ENCODE measurements at places on chromosomes 16 and 17. TPM values are rescaled to one million over a fixed set of nuclear protein-coding genes. Genes with fewer than 3 reads are reported as not detected.

The KRTAP2-2 gene
- not detected for total RNA-seq

The RNF222 gene
- total RNA-seq = not detected

The MPV17L gene
- total RNA-seq = 0.66 TPM

The CNOT1 gene
- 162 TPM for total RNA-seq

The FBXW10B gene
- total RNA-seq = 0.50 TPM

The CPHXL gene
- total RNA-seq = not detected

The TBC1D3C gene
- total RNA-seq = 1.3 TPM

The XAF1 gene
- total RNA-seq = 57.5 TPM

The MYH8 gene
- not detected for total RNA-seq

The TP53TG3 gene
- not detected for total RNA-seq

The MYO15A gene
- total RNA-seq = 0.77 TPM

The ASGR2 gene
- total RNA-seq = not detected

The SPATA22 gene
- total RNA-seq = 0.17 TPM

The TMC7 gene
- total RNA-seq = 0.51 TPM

The EXOC7 gene
- total RNA-seq = 88.8 TPM

The HAGHL gene
- 14.1 TPM for total RNA-seq

The C17orf50 gene
- not detected for total RNA-seq

The KRTAP9-8 gene
- total RNA-seq = not detected

The CPNE7 gene
- total RNA-seq = 53.0 TPM

The SPNS2 gene
- total RNA-seq = under 0.01 TPM

The CCL17 gene
- total RNA-seq = not detected

The KRTAP1-1 gene
- total RNA-seq = not detected

The MLST8 gene
- 22.3 TPM for total RNA-seq

The ASPHD1 gene
- 5.9 TPM for total RNA-seq

The IRX5 gene
- total RNA-seq = 0.17 TPM

The LPO gene
- not detected for total RNA-seq

The CLEC10A gene
- not detected for total RNA-seq

The ICAM2 gene
- total RNA-seq = 2.6 TPM

The ABCC11 gene
- total RNA-seq = 0.17 TPM

The ITGB3 gene
- total RNA-seq = 13.1 TPM

The TEX14 gene
- total RNA-seq = under 0.01 TPM

The PCTP gene
- total RNA-seq = 16.9 TPM

The KREMEN2 gene
- not detected for total RNA-seq

The TM4SF5 gene
- total RNA-seq = not detected

The PRAC1 gene
- not detected for total RNA-seq

The TCAP gene
- total RNA-seq = 0.26 TPM

The TMEM220 gene
- 4.3 TPM for total RNA-seq

The CCDC200 gene
- total RNA-seq = not detected

The APOBR gene
- total RNA-seq = under 0.01 TPM

The SPN gene
- total RNA-seq = not detected

The KRTAP3-2 gene
- total RNA-seq = not detected

The FOXN1 gene
- total RNA-seq = not detected

The GSG1L2 gene
- not detected for total RNA-seq

The KRTAP2-1 gene
- total RNA-seq = not detected

The TBC1D3H gene
- not detected for total RNA-seq

The KRT36 gene
- total RNA-seq = not detected

The CDK3 gene
- total RNA-seq = 1.3 TPM

The CDH13 gene
- total RNA-seq = 21.1 TPM

The RHBDF1 gene
- total RNA-seq = 32.9 TPM

The CCDC40 gene
- 1.5 TPM for total RNA-seq

All from fibroblast of lung (primary cell).